ENCODE measurements at places on chromosomes 4 and X.

DNA sequence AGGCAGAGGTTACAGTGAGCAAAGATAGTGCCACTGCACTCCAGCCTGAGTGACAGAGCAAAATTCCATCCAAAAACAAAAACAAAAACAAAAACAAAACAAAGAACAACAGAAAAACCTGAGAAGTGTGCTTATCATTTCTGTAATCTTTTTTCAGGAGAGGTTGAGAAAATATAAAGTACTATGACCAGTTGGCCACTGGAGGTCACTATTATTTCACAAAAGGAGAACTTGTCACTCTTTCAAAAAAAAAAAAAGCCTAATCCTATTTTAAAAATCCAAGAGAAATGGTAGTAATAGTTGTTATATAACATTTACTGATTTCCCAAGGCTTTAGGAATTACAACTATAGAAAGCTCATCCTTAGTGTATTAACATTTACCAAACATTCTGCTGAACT lies 24.9 kb upstream of the RNF150 start:
- no peak for DNase-seq

DNA sequence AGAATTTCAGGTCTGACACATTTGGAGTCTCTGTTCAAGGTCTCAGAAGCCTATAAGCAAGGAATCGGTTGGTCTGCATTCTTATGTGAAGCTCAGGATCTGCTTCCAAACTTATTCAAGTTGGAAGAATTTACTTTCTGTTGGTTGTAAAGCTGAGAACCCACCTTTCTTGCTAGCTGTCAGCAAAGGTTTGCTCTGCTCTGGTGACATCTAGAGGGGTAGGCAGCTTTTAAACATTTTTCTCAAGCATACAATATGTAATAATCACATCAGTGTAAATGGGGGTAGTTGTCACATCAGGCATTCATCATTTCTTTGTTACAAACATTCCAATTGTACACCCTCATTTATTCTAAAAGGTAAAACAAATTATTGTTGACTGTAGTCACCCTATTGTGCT lies 935.2 kb downstream of the TRAM1L1 start:
- no peak for DNase-seq

- DNase-seq: no peak
Observed at GRCh38 chr4:149897783-149898182, 82.1 kb upstream of the IQCM start.

GRCh38 chr4:47838445-47838844 lies 578 bp upstream of the CORIN start:
- DNase-seq: no peak

- no peak for DNase-seq
Observed at GRCh38 chr4:180655886-180656285, 1587.3 kb upstream of the TENM3 start.

DNA sequence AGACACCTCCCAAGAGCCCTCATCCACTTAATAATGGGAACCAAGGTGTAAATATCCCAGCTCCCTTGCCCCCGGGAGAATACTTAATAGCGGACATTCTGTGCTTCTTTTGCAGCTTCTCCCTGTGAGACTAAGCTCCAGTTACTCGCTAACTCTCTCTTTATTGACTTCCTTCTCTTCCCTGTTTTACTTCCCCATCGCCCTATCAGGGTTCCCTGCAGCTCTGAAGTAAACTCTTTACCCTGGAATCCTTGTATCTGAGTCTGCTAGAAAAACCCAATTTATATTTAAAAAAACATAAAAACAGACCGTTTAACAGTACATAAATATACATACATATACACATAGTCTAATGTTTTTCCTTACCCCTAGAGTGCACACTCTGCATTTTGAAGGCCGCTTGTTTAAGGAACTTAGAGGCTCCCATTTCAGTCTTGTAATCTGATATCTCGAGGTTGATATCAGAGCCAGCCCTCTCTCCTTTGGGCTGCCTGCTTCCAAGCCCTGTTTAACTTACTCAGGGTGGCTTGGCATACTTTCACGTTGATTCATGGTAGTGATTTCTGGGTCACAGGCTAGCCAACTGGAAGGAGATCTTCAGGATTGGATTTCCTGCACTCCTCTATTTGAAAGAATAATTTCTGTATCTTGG lies 177.4 kb upstream of the SCML1 start:
- DNase-seq: no peak

DNA sequence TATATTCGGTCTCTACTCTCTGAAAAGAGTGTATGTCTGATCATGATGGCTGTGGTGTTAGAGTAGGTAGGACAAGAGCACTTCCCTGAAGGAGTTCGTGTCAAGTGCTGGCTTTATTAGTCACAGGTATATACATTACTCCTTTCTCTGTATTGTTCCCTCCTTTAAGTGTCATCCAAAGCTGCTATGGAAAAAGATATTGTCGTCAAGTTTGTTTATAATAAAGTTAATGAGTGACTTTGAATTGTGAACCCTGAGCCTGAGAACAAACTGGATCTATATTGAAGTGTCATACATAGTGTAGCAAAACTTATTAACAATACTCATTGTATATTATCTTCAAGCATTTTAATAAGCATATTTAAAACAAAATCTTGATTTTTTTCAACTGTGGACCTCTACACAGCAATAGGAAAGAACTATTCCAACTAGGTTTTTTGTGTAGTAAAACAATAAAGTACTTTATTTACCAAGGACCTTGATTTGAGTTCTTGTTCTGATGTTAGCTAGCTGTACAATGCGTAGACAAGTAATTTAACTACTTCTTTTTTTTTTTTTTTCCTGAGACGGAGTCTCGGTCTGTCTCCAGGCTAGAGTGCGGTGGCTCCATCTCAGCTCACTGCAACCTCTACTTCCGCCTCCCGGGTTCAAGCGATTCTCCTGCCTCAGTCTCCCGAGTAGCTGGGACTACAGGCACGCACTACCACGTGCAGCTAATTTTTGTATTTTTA lies 177.7 kb downstream of the RAPGEF2 start:
- DNase-seq: no peak

GRCh38 chrX:49155243-49155899 lies 7.2 kb upstream of the MAGIX start:
- no peak for DNase-seq

DNA sequence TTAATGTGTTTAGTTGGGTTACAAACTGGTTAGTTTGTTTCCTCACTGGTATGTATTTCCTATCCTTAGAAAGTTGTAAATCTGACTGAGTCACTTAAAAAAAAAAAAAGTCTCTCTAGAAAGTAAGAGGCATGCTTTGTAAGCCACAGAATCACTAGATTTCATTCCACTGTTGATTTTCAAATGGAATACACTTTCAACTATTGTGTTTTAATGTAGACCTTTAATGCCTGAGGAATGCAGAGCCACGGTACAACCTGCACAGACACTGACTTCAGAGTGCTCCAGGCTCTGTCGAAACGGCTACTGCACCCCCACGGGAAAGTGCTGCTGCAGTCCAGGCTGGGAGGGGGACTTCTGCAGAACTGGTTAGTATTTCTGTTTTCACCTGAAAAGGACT lies 88.6 kb downstream of the HHIP start:
- no peak for DNase-seq

DNA sequence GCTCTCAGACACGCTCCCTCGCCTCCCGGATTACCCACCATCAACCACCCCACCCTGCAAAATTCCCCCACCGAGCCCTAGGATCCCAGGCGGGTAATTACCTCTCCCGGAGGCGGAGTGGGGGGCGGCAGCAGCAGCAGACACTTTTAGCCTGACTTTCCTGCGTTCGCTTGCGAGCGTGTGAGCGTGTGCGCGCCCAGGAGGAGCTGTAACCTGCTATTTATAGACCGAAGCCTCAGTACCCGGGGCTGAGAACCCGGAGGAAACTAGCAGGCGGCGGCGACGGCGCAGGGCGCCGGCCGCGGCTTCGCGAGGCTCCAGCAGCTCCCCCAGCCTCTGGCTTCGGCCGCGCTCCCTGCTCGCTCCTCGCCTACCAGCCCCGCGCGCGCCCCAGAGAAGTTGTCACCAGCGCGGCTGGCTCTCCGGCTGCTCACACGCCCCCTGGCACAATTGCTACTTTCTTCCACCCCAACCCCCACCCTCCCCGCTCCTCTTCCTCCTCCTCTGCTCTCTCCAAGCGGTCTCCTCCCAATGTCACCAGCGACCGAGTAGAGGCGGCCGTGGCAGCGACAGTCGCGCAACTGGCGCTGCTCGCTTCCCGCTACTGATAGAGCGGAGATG lies at the start of gene INPP4B:
TSS of gene INPP4B (minus strand) at position 194 of the 621 bp plus-strand sequence.
- no peak for DNase-seq

DNA sequence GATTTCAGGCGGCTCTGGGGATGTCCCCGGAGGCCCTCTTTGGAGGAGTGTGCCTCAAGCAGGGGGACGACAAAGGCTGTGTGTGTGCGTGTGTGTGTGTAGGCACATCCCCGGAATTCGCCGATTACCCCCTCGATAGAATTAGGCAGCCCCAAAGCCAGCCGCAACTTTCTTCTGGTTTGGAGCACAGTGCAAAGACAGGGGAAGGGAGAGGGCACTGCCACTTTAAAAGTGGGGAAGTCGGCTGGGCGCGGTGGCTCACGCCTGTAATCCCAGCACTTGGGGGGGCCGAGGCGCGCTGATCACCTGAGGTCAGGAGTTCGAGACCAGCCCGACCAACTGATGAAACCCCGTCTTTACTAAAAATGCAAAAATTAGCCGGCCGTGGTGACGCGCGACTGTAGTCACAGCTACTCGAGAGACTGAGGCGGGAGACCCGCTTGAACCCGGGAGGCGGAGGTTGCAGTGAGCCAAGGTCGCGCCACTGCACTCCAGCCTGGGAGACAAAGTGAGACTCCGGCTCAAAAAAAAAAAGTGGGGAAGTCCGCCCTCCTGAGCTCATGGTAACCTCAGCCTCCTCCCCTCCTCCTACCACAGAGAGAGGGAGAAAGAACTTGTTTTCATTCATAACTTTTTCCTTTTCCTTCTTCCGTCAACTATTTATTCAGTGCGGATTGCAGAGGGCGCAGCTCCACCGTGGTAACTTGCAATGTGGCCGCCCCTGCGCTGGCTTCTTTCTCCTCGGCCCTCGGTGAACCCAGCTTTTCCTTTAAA lies 2.4 kb downstream of the SPRY1 start:
- peak; percentile 26 for DNase-seq

- no peak for DNase-seq
Observed at GRCh38 chrX:39328661-39329060, 527.4 kb downstream of the MID1IP1 start.

DNA sequence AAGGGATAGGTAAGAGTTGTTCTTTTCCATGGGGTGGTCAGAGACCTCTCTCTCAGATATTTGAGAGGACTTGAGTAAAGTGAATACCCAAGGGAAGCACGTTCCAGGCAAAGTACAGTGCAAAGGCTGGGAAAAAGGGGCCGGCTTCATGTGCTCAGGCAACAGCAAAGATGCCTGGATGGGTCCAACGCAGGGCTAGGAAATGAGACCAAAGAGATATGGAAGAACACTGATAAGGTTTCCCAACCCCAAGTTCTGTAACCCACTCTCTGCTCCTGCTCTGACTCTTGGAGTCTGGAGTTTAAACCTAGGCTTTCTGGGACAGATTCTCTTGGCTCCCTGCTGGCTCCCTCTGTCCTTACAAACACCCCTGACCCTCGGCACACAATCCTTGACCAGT lies 36.2 kb upstream of the PROM1 start:
- no peak for DNase-seq

GRCh38 chr4:37453281-37453998 lies 208.9 kb downstream of the NWD2 start:
- no peak for DNase-seq

DNA sequence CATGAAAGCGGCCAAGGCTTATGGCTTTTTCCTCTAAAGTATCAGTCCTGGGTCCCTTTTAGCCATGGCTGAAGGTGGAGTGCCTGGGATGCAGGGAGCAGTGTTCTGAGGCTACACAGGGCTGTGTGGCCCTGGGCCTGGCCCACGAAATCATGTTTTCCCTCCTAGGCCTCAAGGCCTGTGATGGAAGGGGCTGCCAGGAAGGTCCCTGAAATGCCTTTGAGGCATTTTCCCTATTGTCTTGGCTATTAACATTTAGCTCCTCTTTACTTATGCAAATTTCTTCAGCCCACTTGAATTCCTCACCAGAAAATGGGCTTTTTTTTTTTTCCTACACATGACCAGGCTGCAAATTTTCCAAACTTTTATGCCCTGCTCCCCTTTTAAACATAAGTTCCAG lies 657.0 kb downstream of the DACH2 start:
- no peak for DNase-seq

- no peak for DNase-seq
Observed at GRCh38 chrX:153941336-153942252, 2.8 kb downstream of the RENBP start.

- DNase-seq: no peak
Observed at GRCh38 chr4:82705169-82705927, 93.2 kb downstream of the SCD5 start.

DNA sequence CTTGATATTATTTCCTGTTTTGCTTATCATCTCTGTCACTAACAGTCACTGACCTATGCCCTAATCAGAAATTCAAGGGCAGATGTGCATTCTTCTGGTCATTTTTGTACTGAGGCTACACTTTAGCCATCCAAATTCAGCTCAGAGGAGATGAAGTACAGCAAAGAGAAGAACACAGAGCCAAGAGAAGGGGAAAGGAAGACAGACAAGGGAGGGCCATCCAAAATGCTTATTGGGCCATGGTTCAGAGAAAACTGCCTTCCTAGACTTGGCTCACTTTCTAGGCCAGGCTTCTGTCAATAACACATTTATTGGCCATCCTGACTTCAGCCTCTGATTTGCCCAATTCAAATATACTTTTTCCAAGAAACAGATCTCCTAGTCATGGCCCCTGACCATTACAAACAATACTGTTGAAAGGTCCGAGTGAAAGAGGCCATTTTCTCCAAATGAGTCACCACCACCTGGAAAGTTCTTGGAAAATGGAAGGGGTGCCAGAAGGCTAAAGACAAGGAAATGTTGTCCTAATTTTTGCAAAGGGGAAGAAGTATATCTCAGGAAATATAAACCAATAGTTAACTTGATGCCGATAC lies 56.4 kb downstream of the DCX start:
- no peak for DNase-seq

DNA sequence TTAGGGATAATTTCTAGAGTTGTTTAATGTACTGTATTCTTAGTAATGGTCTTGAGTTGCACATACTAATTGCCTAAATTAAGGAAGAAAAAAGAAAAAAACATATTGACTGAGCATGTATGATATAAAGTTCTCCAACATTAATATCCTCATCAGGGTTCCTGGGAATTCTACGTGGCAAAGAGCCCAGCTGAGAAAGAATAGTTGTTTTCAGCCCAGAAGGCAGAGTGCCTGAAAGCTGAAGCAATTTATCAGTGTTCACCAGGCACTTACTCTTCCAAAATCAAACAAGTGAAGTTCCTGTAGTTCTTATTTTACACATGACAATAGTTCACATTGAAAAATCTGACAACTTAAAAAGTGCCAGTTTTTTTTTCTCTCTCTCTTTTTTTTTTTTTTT lies 27.7 kb downstream of the YIPF7 start:
- DNase-seq: no peak

GRCh38 chr4:26161030-26161824 lies 159.6 kb upstream of the RBPJ start:
- DNase-seq: no peak

Measured in stimulated activated CD8-positive, alpha-beta memory T cell treated with anti-CD3 and anti-CD28 coated beads, Interleukin-4, amount 100 ng/mL, for 4 hours (primary cell).